Suprapubic skin (tissue), 4 donors: ENCODE measurements at places on chromosomes 3 and 15.

DNA sequence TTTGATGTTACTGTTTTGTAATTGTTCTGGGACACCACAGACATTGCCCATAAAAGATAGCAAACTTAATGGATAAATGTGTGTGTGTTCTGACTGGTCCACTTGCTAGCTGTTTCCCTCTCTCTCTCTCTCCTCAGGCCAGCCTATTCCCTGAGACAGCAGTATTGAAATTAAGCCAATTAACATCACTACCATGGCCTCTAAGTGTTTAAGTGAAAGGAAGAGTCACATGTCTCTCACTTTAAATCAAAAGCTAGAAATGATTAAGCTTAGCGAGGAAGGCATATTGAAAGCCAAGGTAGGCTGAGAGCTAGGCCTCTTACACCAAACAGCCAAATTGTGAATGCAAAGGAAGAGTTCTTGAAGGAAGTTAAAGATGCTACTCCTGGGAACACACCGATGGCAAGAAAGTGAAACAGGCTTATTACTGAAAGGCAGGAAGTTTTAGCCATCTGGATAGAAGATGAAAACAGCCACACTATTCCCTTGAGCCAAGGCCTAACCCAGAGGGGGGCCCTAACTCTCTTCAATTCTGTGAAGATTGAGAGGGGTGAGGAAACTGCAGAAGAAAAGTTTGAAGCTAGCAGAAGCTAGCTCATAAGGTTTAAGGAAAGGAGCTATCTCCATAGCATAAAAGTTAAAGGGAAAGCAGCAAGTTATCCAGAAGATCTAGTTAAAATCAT, 295.1 kb downstream of the CHST2 start:
- DNase-seq, result no peak

DNA sequence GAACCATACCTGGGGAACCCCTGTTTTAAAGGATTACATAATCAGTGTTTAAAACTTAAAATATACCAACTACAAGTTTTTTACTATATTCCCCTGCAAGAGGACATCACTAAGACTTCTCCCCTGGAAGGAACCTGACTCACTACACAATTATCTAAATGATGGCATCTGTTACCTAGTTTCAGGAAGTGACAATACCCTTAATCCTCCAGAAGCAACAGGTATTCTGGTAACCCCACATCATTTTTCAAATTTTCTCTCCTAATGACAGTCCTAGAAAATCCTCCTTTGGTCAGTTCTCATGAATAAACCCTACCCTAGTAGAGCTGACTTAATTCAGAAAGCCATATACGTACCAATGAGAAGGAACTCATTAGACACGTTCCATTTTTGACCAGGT, 78.4 kb downstream of the RFX7 start:
- DNase-seq, result no peak

GRCh38 chr15:71465131-71465955, 345.0 kb upstream of the NR2E3 start:
- no peak for DNase-seq

DNA sequence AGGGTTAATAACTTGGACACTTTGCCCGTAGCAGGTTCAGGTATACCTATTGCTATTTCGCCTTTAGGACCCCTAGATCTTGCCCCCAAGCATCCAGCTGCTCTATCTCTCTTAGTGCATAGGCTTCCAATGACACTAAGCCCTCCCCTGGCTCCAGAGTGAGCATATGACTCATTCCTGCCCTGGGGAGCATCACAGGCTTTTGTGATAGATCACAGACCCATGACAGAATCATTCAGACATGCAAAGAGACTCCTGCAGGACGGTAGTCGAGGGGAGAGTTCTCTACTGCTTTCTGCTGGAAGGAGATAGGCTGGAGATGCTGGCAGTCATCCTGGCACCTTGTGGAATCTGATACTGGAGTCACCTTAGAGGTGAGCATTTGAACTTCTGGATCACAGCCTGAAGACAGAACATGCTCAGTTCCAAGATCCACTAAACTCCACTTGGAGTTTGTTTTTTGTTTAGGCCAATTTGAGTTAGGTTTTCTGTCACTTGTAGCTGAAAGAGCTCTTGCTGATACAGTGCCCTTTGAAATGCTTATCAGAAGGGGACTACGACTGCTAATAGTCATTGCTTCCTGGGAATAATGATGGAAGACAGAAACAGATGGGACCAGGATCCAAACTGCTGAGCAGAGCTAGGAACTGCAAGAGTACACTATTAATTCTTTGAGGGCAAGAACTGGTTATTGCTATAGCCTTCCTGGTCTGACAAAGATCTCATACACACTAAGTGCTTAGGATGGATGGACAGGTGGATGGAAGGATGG, 11.0 kb downstream of the LYSMD2 start:
- no peak for DNase-seq

- DNase-seq, result no peak
These were observed 85.2 kb upstream of the OXTR start for GRCh38 chr3:8854656-8855055.

- no peak for DNase-seq
These were observed 1.1 kb downstream of the TBC1D2B start for GRCh38 chr15:78076231-78077052.

DNA sequence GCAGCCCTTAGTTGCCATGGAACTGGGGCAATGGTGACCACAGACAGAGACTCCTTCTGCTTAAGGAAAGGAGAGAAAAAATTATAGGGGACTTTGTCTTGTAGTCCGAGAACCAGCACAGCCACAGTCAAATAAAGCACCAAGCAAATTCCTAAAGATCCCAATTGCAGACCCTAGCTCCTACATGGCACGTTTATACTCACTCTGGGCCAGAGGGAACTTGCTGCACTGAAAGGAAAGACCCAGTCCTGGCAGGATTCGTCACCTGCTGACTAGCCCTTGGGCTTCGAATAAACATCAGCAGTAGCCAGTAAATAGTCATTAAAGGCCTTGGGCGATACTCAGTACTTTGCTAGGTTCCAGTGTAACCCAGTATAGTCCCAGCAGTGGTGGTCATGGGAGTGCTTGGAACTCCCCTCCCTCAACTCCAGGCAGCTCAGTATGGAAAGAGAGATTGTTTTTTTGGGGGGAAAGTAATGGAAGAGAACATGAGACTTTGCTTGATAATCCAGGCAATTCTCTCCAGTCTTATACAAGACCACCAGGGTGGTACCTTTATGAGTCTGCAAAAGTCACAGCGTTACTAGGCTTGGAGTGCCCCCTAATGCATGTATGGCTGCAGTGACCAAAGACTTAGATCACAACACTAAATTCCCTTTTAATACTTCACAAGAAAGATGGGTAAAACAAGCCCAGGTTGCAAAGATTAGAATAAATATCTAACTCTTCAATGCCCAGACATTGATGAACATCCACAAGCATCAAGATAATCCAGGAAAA, 66.4 kb upstream of the AGTR1 start:
- DNase-seq, result no peak

DNA sequence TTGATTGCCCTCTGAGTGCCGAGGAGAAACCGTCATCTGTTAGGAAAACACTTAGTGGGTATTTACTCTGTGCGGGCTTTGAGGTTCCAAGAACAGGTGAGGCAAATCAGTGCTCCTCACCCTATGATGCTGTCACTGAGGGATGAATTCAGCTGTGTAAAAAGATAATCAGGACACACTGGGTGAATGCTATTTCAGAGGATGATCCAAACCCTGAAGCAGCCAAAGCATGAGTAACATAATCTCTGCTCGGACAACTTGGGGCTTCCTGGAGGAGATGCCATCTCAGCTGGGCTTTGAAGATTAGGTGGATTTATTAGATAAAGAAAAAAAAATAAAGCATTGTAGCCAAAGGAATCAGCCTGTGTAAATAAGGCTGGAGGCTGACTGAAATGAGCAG, 10.5 kb upstream of the GADL1 start:
- no peak for DNase-seq

- no peak for DNase-seq
These were observed 180.2 kb upstream of the NR2F2 start for GRCh38 chr15:96150254-96150653.

DNA sequence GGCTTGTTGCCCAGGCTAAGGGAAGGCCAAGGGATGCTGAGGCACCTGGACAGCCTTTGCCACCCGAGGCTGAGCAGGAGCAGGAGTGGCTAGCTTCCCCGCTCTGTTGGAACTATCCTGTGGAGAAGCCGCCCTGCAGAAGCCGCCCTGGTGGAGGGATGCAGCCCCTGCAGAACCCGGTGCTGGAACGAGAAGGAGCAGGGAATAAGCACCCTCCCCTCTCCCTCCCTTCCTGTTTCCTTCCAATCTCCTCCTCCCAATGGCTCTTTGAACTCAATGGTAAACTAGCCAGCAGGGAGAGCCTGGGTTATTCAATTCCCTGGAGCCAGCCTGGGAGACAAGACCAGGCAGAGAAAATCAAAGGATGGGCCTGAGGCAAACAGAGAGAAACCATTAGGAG, 11.8 kb upstream of the HRG start:
- no peak for DNase-seq

DNA sequence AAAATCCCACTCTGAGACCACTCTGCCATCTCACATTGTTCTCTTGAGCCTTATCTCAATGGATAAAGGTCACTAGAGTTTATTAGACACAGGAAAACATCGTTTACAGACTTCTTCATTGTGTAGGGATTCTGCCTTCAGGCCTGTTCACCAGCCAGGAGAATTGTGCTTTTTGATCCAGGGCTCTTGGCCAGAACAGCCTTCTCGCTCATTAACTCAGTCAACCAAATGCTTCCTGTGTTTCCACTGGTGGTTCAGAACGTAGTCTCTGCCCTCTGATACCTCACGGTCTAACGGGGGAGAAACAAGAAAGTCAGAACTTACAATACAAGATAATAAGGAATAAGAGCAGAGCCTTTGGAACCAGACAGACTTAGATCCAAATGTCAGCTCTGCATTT, 54.2 kb upstream of the TSEN2 start:
- DNase-seq, result no peak

DNA sequence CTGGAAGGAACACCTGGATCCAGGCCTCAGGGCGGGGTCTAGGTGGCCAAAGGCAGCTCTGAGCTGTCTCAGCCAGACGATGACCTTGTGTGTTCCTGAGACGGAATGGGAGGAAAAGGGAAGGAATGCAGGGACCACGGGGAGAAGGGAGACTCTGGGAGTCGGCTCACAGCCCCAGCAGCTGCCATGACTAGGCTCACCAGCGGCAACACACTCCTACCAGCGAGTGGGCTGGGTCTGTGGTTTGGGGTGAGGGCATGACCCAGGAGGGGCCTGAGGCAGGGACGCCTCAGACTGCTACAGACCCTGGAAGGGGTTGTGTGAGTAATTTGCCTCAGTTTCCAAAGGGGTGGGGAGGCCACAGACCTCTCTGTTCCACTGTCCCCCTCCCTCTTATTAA, 19.8 kb downstream of the IQSEC1 start:
- DNase-seq, result no peak

DNA sequence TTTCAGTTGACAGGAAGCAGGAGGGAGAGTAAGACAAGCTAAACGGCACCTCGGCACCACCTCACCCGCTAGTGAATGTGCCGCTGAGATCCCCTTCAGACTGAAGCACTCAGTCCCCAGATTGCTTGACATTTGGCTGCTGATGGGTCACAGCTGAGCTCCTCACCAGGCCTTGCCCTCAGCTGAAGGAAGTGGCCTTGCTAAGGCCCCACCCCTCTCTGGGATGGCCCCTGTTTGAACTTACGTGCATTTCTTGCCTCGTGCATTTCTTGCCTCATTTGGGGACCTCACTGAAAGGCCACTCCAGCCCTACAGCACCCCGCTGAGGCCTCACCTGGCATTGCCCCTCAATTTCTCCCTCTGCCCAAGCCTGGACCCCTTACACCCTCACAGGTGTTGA, 39.8 kb downstream of the EOGT start:
- no peak for DNase-seq

GRCh38 chr3:74470313-74470712, 144.1 kb downstream of the CNTN3 start:
- DNase-seq, result no peak

GRCh38 chr3:54211097-54211496, 88.7 kb downstream of the CACNA2D3 start:
- no peak for DNase-seq

DNA sequence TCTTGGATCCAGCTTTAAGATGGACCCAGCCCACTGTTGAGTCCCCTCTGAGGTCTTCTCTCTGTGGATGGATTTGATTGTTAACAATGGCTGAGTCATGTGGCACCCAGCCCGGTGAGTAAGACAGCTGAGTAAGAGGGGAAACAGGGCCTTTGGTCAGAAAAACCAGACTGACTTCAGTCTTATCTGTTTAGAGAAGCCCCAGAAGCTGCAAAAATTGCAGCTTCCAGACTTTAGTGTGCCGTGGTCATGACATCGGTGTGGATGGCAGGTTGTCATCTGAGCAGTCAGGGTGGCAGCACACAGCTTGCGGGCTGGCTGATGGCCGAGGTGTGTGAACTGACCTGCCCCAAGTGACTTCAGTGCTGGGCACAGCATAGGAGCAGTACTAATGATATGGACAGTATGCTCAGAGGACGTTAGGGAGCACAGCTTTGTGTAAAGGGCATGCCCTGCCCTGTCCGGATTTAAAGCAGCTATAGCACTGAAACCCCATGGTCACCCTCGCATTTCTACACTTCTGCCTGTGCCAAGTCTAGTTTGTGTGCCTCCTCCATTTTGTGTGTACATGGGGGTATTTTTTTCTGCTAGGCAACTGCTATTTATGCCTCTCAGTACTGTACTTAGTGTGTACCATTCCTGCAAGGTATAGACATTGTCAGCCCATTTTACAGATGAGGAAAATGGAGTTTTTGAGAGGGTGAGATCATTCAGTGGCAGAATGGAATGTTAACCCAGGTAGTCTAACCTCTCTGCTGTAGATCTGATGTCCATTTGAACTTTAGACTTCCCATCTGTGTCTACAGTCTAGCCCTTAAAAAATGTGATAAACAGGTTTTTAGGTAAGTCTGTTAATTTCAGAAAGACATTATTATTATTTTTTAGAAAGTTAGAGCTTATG, 44.4 kb downstream of the FLNB start:
- DNase-seq, result peak; percentile 86

DNA sequence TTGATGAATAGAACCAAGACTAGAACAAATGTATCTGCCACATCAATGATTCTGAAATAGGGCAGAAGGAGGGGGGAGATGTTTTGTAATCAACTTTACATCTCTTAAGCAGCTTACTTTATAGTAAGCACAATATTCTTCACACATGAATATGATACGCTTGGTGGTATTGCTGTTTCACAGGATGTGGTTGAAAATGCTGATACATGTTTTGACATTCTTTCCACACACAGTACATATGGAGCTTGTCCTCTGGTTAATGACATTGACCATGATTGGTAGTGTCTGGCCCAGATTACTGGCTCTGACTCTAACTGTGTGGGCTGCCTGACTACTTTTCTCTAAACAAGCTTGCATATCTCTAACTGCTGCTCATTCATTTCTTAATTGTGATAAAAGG, 168.9 kb downstream of the KLHL25 start:
- DNase-seq, result no peak

- DNase-seq, result no peak
These were observed 58.9 kb downstream of the TMCC1 start for GRCh38 chr3:129834580-129834979.

- no peak for DNase-seq
These were observed 27.2 kb downstream of the SRPRB start for GRCh38 chr3:133832802-133833144.

DNA sequence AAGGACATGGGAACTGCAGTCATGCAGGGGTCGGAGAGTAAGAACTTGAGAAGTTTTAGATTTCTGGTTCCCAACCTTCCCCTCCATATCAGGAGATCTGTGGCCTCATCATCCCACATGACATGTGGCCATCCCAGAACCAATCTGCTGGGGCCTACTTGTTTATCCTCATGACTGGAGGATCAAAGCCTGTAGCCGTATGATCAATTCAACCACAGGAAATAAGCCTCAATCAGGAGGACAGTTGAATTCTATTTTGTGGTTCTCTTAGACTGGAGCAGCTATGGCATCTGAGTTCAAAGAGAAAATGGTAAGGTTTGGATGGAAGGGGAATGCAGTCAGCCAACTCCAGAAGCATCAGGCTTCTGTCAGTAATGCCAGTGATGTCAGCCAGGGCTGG, 57.2 kb downstream of the IL16 start:
- no peak for DNase-seq
